ENCODE measurements at places on chromosomes 3 and 15. TPM values are rescaled to one million over a fixed set of nuclear protein-coding genes. Genes with fewer than 3 reads are reported as not detected.
A peak's percentile ranks its signal among the peaks of the same experiment; 100 is the strongest.

Gene SH3GL3
- total RNA-seq: 1.2 TPM

Gene SEC61A1
- 171 TPM for total RNA-seq

Gene CRABP1
- 2.8 TPM for total RNA-seq

Gene FBXO40
- not detected for total RNA-seq

Gene UBR1
- 38.1 TPM for total RNA-seq

Gene STX19
- total RNA-seq: not detected

Gene PARP15
- total RNA-seq: 0.55 TPM

Gene CCDC191
- 15.6 TPM for total RNA-seq

Gene PATL2
- not detected for total RNA-seq

Gene HCN4
- total RNA-seq: 5.1 TPM

Gene ZFAND6
- 73.1 TPM for total RNA-seq

Gene ZNF717
- 16.3 TPM for total RNA-seq

Gene CCDC13
- 2.5 TPM for total RNA-seq

Gene ATXN7
- total RNA-seq: 36.7 TPM

Gene GREM1
- total RNA-seq: 0.17 TPM

- H3K4me3 ChIP-seq: no peak overlapping the region
- H3K36me3 ChIP-seq: no peaks in the 10 kb centered on the region
- no peak for DNase-seq
- H3K27me3 ChIP-seq: no peaks in the 10 kb centered on the region
- no peak overlapping the region for H3K27ac ChIP-seq
- peaks cover 1% of the 10 kb centered on the region for H3K4me1 ChIP-seq
Measured at GRCh38 chr3:76134166-76134565, 348.8 kb upstream of the ZNF717 start.

- H3K4me1 ChIP-seq: no peaks in the 10 kb centered on the region
- no peaks in the 10 kb centered on the region for H3K36me3 ChIP-seq
- DNase-seq: no peak
- H3K4me3 ChIP-seq: no peak overlapping the region
- no peaks in the 10 kb centered on the region for H3K27me3 ChIP-seq
Measured at GRCh38 chr15:46456456-46456855, 821.6 kb downstream of the SQOR start.

DNA sequence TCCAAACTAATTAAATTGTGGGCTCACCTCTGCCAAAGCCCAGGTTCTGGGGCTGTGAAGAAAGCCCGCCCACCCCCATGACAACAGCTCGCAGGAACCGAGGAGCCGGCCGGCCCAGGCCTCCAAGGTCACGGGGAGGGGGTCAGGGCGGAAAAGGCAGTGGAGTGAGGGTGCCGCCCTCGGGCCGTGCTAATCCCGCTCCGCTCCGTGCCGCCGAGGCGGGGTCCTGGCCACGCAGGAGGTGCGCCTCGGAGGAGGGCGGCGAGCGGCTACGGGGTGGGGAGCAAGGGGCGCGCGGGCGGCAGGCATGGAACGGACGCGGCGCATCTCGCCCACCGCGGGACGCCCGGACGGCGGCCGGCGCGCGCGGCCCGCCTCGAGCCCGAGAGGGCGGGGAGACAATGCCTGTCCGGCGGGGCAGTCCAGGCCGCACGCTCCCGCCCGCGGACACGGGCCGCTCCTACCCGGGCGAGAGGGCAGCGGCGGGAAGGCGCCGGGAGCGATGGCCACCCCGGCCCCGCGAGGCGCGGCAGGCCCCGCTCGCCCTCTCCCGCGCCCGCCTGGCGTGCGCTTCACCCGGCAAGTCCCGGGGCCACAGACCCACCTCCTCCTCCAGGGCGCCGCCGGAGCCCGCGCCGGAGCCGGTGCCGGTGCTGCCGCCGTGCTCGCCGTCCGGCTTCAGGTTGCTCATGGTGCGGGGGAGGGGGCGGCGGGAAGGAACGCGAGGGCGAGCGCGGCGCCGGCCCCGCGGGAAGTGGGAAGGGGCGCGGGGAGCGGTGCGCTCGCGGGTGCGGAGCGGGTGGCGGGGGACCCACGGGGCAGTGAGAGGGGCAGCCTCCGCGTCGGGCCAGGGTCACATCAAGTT, 528 bp downstream of the RBPMS2 start:
- H3K36me3 ChIP-seq: no peaks in the 10 kb centered on the region
- H3K27ac ChIP-seq: peak overlapping the region; percentile 26
- peaks cover 17% of the 10 kb centered on the region for H3K4me1 ChIP-seq
- peak overlapping the region; percentile 73 for H3K4me3 ChIP-seq

DNA sequence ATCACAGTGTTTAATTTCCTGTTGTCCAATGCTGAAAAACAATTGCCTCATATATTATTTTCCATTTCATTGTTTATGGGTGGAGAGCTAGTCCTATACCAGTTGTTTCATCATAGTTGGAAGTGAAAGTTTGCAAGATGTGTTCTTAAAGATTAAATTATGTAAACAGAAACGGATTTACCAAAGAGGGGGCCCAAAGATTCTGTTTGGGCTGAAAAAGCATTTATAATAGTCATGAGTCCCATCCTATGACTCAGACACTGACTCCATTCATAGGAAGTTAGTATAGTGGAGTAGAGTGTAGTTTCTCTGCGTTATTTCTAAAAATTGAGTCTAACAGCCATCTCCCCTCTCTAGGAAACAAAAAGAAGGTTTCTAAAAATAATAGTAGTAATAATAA, 24.3 kb downstream of the NFKBIZ start:
- no peak overlapping the region for H3K27ac ChIP-seq
- DNase-seq: no peak

DNA sequence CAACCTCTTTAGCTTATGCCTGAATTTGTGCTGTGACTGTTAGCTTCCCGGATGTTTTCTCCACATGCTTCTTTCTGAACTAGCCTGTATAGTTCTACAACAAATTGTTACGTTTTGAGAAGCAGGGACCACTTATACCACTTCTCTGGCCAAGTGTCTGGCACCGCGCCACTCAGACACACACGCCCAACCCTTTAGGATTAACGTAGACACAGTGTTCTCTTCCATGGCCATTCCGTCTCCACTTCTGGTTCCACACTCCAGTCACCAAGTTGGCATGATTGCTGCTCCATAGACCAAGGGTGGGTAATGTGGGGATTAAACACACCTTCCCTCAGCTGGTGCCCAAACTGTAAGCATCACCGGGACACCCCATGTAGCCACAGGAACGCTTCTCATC, 755 bp upstream of the TMEM108 start:
- DNase-seq: no peak
- H3K36me3 ChIP-seq: no peaks in the 10 kb centered on the region
- H3K4me1 ChIP-seq: peaks cover 6% of the 10 kb centered on the region
- H3K27me3 ChIP-seq: peaks cover 46% of the 10 kb centered on the region
- H3K4me3 ChIP-seq: peak overlapping the region; percentile 77

- H3K27me3 ChIP-seq: peaks cover 12% of the 10 kb centered on the region
- no peaks in the 10 kb centered on the region for H3K36me3 ChIP-seq
- no peak for DNase-seq
- H3K27ac ChIP-seq: peak overlapping the region; percentile 29
- no peak overlapping the region for H3K4me3 ChIP-seq
Measured at GRCh38 chr3:173939331-173939730, 541.8 kb downstream of the NLGN1 start.

GRCh38 chr3:35745802-35746484, 106.6 kb downstream of the ARPP21 start:
- H3K27me3 ChIP-seq: peaks cover 24% of the 10 kb centered on the region
- no peaks in the 10 kb centered on the region for H3K36me3 ChIP-seq
- H3K4me3 ChIP-seq: no peak overlapping the region
- H3K27ac ChIP-seq: no peak overlapping the region

GRCh38 chr3:144810160-144810559, 838.5 kb downstream of the DIPK2A start:
- H3K27me3 ChIP-seq: no peaks in the 10 kb centered on the region
- H3K36me3 ChIP-seq: no peaks in the 10 kb centered on the region
- no peak for DNase-seq
- no peak overlapping the region for H3K4me3 ChIP-seq

DNA sequence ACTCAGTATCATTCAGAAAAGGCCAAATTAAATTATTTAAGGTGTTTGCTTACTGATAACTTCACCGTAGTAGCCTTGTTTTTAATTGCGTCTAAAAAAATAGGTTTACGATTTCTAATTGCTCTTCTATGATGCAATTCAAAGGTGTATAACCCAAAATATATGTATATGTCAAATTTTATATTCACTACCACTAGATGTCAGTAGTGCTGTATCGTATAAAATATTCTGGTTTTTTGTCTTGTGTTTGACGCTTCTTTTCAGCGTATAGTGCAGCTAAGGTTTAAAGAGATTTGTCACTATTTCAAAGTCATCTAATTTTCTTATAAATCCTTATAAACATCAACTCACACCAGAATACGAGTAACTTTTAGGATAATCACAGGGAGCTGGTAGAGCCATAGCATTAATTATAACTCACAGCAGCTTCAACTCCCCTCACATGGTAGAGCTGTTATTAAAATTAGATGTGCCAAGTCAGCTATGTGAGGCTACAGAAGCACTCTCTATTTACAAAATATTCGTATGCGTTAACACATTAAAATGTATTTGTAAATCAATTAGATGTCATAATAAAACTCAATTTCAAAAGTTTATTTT, 3.5 kb downstream of the PFN2 start:
- H3K27me3 ChIP-seq: no peaks in the 10 kb centered on the region
- peaks cover 9% of the 10 kb centered on the region for H3K36me3 ChIP-seq
- peaks cover 28% of the 10 kb centered on the region for H3K4me1 ChIP-seq

- H3K4me1 ChIP-seq: peaks cover 19% of the 10 kb centered on the region
- H3K4me3 ChIP-seq: no peak overlapping the region
- DNase-seq: no peak
- no peak overlapping the region for H3K27ac ChIP-seq
- H3K27me3 ChIP-seq: no peaks in the 10 kb centered on the region
Measured at GRCh38 chr15:81863162-81863561, 182.7 kb downstream of the MEX3B start.

DNA sequence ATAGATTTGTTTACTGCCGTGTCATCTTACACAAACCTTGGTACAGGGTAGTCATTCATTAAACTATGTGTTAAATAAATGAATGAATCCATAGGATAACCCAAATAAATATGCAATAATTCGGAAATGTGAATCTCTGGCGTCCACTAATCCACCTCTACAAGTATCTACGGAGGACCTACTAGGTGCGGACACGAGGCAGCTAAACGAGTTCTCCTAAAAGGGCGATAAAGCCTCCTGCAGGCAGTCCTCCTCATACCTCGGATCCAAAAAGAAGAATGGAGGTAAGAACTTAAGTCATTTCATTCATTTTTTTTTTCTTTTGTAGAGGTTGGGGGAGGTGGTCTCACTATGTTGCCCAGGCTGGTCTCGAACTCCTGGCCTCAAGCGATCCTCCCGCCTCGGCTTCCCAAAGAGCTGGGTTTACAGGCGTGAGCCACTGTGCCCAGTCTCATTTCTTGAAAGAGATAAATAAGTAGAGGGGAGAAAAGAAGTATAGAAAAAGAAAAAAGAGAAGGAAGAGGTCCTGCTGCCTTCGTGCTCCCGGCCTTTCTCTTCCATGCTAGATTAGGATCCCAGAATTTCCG, 706 bp upstream of the RPL35A start:
- H3K4me3 ChIP-seq: peak overlapping the region; percentile 98
- H3K27me3 ChIP-seq: no peaks in the 10 kb centered on the region
- H3K27ac ChIP-seq: peak overlapping the region; percentile 100
- DNase-seq: no peak
- H3K36me3 ChIP-seq: peaks cover 18% of the 10 kb centered on the region

DNA sequence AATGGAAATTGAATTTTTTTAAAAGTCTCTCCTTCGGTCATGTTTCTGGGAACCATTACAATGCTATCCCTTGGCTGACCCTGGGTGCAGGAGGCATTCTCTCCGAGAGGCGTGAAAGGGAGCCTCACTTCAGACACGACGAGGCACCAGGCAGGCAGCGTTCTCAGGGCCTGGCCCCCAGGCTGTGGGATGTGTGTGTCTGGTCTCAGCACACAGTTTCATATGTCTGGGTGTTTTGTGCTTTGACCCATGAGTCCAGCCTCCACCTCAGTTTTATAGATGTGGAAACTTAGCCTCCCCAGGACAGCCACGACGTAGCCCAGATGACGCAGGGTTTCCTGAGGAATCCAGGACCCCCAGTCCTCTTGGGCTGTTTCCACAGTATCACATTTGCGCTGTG, 34.0 kb downstream of the FGD5 start:
- H3K4me3 ChIP-seq: no peak overlapping the region
- H3K27ac ChIP-seq: no peak overlapping the region
- DNase-seq: no peak
- H3K27me3 ChIP-seq: peaks cover 22% of the 10 kb centered on the region

- no peaks in the 10 kb centered on the region for H3K36me3 ChIP-seq
- peak overlapping the region; percentile 40 for H3K4me3 ChIP-seq
- no peak overlapping the region for H3K27ac ChIP-seq
- H3K27me3 ChIP-seq: peaks cover 41% of the 10 kb centered on the region
- H3K4me1 ChIP-seq: peaks cover 4% of the 10 kb centered on the region
- DNase-seq: no peak
Measured at GRCh38 chr15:41882689-41883483, 11.0 kb downstream of the SPTBN5 start.

DNA sequence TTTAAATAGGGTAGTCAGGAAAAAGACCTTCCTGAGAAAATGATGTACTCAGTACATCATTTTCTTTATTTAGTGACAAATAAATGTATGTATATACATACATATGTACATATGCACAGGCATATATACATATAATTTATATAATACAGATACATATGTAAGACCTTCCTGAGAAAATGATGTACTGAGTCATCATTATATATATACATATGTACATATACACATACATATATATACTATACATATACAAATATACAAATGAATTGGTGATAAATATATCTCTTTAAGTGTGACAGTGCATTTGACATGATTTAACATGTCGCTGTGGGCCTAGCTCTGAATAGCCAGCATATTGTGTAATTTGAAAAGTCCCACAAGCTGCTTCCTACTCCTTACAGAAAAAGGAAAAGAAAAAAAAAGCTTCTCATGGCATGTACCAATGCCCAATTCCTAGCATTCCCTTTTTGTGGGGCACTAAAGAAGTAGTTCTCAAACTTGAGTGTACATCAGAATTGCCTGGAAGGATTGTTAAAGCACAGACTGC, 208.1 kb upstream of the UMPS start:
- H3K36me3 ChIP-seq: peaks cover 6% of the 10 kb centered on the region
- no peak overlapping the region for H3K4me3 ChIP-seq
- H3K4me1 ChIP-seq: peaks cover 9% of the 10 kb centered on the region
- no peak overlapping the region for H3K27ac ChIP-seq
- no peaks in the 10 kb centered on the region for H3K27me3 ChIP-seq

- H3K27ac ChIP-seq: no peak overlapping the region
- DNase-seq: no peak
- H3K4me3 ChIP-seq: no peak overlapping the region
- no peaks in the 10 kb centered on the region for H3K36me3 ChIP-seq
Measured at GRCh38 chr15:67820122-67820991, 5.0 kb upstream of the SKOR1 start.

GRCh38 chr3:138474163-138474562, 39.7 kb downstream of the ESYT3 start:
- no peaks in the 10 kb centered on the region for H3K36me3 ChIP-seq
- H3K27me3 ChIP-seq: no peaks in the 10 kb centered on the region
- DNase-seq: no peak
- no peaks in the 10 kb centered on the region for H3K4me1 ChIP-seq

GRCh38 chr3:81033684-81034083, 727.8 kb downstream of the GBE1 start:
- no peak overlapping the region for H3K27ac ChIP-seq
- DNase-seq: no peak
- no peaks in the 10 kb centered on the region for H3K36me3 ChIP-seq
- no peak overlapping the region for H3K4me3 ChIP-seq
